ENCODE measurements at places on chromosomes 12 and 14.

- no peak for DNase-seq
These were observed 169.2 kb downstream of the SYT1 start for GRCh38 chr12:79033788-79034187.

DNA sequence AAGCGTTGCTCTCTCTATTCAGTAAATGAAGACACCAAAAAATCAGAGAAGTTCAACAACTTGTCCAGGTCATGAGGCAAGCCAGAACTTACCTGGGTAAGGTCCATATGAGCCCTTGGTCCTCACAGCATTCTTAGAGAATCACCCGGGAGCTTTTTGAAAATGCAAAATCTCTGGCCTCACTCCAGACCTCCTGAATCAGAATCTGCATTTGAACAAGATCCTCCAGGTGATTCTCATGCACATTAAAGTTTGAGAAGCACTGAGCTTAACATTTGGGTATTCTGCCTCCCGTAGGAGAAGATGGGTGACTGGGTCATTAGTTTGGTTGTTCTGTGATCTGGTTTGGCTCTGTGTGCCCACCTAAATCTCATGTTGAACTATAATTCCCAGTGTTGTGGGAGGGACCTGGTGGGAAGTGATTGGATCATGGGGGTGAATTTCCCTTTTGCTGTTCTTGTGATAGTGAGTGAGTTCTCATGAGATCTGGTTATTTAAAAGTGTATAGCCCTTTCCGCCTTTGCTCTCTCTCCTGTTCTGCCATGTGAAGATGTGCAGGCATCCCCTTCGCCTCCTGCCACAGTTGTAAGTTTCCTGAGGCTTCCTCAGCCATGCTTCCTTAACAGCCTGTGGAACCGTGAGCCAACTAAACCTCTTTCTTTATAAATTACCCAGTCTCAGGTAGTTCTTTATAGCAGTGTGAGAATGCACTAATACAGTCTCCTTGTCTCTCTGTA lies 221.2 kb downstream of the RAD51B start:
- no peak for DNase-seq

DNA sequence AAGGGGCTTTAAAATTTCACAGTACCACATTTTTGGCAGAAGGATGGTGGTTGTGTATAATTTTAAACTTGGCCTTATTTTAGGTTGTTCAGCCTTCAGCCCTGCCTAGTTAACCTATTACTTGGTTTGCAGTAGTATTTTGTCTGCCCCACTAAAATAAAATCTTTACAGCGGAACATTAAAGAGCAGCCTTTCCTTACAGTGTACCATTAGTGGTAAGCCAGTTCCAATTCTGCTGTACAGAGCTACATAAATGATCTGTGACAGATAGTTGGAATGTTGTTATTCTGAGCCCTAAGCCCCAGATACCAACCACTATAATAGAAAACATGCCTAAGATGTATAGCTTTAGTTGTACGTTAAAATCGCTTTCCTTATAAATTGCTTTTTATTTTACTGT lies 56.2 kb downstream of the SLC38A6 start:
- DNase-seq, result no peak

GRCh38 chr14:53882684-53883083 lies 73.9 kb downstream of the BMP4 start:
- no peak for DNase-seq

DNA sequence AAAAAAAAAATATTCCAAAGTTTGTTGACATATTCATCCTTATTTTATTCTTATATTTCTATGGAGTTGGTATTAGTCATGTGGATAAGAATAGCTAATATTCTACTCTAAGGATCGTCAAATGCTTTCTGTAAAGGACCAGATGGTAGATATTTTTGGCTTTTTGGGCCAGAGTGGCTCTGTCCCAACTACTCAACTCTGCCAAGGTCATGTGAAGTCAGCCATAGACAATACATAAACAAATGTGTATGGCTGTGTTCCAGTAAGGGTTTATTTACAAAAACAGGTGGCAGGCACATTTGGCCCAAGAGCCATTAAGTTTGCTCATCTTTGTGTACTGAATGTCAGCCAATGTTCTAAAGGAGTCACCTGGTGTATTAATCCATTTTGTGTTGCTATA lies 131.8 kb downstream of the TBX5 start:
- no peak for DNase-seq

GRCh38 chr12:116241157-116241759 lies 36.2 kb downstream of the MED13L start:
- no peak for DNase-seq

DNA sequence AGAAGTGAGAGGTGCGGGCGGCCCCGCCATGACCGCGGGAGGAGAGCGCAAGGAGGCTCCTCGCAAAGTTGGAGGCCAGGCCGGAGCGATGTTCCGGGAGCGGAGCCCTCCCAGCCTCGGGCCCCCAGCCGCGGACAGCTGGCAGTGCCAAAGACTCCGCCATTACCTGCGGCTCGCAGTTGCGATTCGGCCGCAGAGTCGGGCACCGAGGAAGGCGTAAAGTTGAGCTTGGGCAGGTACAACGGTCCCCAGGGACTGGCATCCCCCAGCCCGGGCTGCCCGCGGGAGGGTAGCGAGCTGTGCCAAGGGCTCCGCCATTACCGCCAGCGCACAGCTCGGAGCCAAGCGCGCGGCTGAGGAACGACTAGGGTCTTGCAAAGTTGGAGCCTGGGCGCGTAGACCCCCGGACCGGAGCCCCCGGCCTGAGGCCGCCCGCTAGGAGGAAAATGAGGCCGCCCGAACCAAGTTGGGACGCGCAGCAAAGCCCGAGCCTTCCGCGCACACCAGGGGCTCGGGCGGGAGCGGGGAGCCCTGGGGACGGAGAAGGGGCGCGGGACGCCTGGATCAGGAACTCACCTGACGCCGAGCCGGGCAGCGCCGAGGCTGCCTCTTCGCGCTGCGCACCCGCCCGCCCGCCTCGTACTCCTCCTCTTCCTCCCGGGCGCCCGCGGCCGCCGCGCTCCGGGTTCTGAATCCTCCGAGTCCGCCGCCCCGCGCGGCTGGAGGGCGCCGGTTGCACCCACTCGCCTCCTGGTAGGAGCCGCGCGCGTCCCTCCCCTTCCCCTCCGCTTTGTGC lies 677 bp downstream of the NOS1 start:
- DNase-seq, result no peak

DNA sequence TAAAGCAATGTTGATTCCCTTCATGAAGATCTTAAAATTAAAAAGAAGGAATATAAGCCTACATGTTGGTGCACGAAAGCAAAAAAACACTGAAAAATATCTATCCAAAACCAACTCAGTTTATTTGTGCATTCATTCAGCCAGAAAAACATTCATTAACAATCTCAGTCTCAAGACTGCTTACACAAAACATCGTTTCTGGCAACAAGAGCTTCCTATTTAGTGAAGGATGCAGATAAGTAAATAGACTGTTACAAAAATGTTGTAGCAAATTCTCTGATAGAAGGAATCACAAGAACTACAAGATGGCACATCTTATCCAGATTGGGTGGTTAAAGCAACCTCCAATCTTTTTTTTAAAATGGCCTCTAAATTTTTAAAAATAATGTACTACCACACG lies 69.7 kb upstream of the DCN start:
- no peak for DNase-seq

- DNase-seq, result no peak
These were observed 78.3 kb upstream of the PSMA6 start for GRCh38 chr14:35213869-35214387.

DNA sequence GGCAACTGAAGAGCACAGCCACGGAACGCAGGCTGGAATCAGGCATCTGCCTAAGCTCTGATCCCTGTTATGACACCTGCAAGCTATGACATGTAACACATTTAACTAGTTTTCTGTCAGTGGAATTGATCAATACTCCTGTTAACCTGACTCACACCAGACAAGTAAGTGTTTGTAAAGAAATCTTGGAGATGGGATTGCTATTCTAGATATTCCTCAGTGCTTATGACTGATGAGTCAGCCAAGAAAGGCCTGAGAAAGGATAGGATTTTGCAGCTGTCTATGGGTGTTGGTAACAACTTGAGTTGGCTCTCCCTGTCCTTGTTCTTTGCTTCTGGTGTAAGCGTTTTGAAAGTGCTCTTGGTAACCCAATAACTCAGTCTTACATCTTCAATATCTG lies 110.5 kb downstream of the GPR135 start:
- no peak for DNase-seq

- no peak for DNase-seq
These were observed 235.0 kb downstream of the ATP23 start for GRCh38 chr12:58176296-58176869.

DNA sequence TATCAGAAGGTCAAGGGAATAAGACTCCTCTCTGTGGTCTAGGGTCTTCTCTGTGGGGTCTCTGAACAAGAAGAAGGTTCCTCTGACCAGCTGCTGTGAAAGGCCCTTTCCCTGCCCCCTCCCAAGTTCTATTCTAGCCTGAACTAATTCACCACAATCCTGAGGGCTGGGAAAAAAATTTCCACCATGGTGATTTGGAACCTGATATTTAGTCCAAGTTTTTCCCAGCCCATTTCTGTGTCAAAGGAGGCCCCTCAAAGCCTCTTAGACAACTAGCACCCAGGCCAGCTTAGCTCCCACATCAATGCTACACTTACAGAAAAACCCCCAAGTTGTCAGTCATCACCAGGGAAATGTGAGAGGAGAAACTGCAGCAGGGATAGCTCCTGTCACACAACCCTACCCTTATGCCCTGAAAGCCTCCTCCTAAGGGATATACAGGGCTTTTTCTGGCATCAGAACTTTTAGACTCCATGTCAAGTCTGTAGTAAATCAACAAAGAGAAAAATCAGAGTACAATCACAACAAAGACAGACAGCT lies 4.5 kb downstream of the FMNL3 start:
- DNase-seq, result no peak

DNA sequence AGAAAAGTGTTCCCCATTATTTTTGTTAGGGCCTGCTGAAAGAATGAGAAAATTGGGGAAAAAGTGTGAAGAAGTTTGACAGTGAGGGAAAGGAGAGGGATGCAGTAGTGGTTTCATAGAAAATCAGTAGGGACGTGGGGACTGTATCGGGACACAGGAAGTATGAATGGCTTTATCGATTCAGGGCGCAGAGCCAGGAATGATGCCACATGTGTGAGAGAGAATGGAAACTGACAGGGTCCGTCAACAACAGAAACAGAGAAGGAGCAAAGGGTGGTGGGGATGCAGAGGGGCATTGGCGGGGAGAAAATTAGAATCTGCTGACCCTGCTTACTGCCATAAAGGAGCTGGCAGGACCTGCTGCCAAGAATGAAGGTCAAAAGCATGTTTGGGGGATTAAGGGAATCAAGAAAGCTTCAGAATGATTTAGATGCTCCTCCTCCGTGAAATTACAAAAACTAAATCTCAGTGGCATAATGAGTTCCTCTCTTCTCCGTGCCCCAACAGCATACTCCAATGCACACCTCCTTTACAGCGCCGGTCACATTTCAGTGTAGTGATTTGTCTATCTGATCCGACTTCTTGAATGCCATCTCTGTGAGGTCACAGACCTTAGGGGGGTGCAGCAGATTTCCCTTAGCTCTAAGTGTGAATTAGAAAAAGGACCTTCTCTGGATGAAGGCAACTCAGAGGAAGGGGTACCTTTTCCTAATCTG lies 92.6 kb downstream of the EMP1 start:
- DNase-seq, result no peak

DNA sequence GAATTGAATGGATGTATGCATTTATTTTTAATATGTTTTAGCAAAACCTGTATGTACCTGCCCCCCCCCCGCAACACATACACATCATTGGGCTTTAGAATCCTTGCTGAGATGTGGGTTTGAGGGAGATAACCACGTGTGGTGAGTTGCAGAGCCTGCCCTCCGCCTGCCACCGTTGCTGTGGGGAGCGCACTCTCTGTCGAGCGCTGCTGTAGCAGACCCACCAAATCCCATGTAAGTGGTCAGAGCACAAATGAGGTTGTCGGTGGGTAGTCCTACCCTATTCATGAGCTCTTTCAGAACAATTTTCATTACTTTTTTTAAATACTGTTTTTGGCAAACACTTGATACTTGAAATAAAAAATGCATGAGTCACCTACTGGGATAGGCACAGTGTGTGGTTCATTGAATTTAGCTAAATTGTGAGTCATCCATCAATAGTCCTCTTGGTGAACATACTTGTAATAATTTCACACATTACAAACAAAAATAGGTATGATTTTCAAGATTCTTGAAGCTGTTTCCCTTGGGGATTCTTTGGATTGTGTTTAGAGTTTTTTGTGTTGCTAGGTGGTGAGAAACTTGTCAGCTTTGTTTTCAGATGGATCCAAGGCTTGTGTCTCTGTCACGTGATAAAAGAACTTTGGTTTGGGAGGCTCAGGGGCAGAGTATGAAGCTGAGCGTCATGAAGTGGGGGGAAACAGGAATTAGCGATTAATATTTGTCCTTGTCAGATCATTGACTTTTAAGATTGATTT lies 107.6 kb downstream of the PTCSC3 start:
- DNase-seq, result no peak

GRCh38 chr12:81296556-81297305 lies 218.9 kb downstream of the ACSS3 start:
- DNase-seq, result no peak

GRCh38 chr12:82698708-82699564 lies 12.2 kb downstream of the TMTC2 start:
- DNase-seq, result no peak

GRCh38 chr14:32545095-32545494 lies 216.0 kb downstream of the AKAP6 start:
- no peak for DNase-seq

- no peak for DNase-seq
These were observed 4.8 kb downstream of the RNF34 start for GRCh38 chr12:121404734-121405133.

DNA sequence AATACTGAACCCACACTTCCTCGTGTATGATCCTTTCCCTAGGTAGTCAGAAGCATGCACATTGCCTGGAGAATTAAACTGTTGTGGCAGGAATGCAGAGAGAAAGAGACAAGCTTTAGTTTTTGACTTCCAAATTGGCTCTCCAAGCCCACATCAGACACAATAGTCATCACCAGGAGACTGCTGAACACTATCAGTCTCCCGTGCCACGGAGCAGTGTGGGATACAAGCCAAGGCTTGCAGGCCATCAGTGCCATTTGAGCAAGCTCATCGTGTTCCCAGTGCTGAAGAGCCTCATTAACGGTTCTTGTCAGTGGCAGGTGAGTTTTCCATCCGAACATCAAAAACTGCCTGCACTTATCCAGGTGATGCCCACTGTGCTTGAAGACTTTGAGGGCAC lies 410.8 kb downstream of the NAV3 start:
- DNase-seq, result no peak

DNA sequence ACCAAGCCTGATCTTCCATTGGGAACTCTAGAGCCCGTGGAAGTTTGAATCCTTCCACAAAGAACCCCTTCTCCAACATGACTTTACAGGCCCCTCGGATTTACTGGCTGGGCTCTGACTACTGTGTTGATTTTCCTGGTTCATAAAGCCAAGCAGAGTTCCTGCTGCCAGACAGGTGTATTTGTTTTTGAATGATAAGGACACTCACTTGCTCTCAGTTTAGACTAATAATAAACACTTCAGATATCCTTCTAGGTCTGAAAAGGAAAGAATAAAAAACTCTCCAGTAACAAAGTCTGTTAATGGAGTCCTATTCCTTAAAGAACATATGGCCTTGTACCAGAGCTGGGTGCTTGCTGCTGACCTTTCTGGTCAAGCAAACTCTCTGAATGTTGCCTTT lies 31.0 kb downstream of the SIX1 start:
- no peak for DNase-seq

Data from stimulated activated CD8-positive, alpha-beta memory T cell treated with anti-CD3 and anti-CD28 coated beads, Interleukin-2, amount 100 ng/mL, for 48 hours (primary cell).